ENCODE measurements at places on chromosomes 2 and 18. TPM values are rescaled to one million over a fixed set of nuclear protein-coding genes. Genes with fewer than 3 reads are reported as not detected.

DNA sequence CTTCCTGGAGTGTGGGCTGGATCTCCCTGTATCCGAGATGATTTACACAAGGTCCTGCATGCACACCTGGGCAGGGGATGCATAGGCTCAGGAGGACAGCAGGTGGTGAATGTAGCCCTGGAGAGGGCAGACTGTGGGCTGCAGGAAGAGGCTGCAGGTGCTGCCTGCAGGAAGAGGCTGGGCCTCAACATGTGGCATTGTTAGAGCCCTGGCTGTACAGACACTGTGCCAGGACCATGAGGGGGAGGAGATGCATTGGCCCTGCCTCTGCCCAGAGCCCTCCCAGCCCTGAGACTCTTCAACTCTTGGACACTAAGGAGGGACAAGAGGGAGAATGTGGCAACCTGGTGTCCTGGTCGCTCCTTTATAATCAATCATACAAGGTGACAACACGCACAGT lies 392.8 kb downstream of the TNS1 start:
- H3K36me3 ChIP-seq = no peaks in the 10 kb centered on the region
- peaks cover 5% of the 10 kb centered on the region for H3K4me1 ChIP-seq
- no peaks in the 10 kb centered on the region for H3K27me3 ChIP-seq
- H3K4me3 ChIP-seq = no peak overlapping the region

- DNase-seq = no peak
- H3K27ac ChIP-seq = no peak overlapping the region
- no peaks in the 10 kb centered on the region for H3K27me3 ChIP-seq
- H3K4me1 ChIP-seq = no peaks in the 10 kb centered on the region
Observed at GRCh38 chr2:158403237-158403636, 53.3 kb downstream of the CCDC148 start.

DNA sequence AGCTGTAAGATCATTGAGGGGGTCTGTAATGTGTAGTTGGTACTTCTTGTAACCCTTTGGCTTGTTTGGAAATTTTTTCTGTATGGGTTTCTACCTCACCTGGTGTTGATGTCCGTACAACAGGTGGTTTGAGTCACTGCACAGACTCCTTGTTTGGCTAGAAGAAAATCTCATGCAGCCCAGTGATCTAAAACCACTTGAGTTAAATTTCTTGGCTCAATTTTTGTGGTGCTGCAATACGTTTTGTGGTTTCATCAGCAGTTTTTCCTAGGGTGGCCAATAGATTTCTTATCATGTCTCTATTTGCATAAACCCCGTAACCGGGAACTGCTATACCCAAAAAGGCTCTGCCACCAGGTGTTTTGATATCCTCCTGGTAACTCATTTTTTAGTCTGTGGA lies 43.4 kb downstream of the CERS6 start:
- peaks cover 24% of the 10 kb centered on the region for H3K4me1 ChIP-seq
- no peak overlapping the region for H3K27ac ChIP-seq
- no peak overlapping the region for H3K4me3 ChIP-seq
- no peaks in the 10 kb centered on the region for H3K36me3 ChIP-seq
- H3K27me3 ChIP-seq = no peaks in the 10 kb centered on the region

DNA sequence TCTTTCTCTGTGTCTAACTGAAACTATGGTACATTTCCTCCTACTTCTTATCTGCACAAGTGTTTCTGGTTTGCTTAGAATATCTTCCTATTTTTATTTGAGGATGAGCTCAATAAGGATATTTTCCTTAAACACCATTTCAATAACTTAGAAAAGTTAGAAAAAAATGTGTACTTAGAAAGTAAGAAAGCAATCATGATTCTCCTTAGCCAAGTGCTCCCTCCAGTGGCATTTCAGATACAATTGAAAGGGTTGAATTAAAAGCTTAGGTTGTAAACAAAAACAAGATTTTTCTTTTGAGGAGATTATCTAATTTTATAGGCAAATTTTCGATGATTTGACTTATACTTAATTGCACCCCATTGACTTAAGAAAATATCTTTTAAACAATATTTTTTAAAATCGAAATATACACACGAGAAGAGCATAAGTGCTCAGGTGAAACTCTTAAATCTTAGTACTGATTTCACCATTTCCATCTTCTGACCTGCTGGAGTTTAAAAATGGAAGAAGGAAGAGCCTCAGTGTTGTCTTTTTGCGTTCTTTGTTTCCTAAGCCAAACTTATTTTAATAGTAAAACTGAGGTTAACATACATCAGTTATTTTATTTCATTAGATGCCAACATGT lies 26.9 kb downstream of the C18orf63 start:
- DNase-seq = peak; percentile 42
- H3K4me3 ChIP-seq = no peak overlapping the region
- no peaks in the 10 kb centered on the region for H3K4me1 ChIP-seq
- H3K36me3 ChIP-seq = no peaks in the 10 kb centered on the region
- no peak overlapping the region for H3K27ac ChIP-seq

CTAGE1 gene
- not detected for total RNA-seq
